ENCODE measurements at places on chromosomes 5 and 9.

DNA sequence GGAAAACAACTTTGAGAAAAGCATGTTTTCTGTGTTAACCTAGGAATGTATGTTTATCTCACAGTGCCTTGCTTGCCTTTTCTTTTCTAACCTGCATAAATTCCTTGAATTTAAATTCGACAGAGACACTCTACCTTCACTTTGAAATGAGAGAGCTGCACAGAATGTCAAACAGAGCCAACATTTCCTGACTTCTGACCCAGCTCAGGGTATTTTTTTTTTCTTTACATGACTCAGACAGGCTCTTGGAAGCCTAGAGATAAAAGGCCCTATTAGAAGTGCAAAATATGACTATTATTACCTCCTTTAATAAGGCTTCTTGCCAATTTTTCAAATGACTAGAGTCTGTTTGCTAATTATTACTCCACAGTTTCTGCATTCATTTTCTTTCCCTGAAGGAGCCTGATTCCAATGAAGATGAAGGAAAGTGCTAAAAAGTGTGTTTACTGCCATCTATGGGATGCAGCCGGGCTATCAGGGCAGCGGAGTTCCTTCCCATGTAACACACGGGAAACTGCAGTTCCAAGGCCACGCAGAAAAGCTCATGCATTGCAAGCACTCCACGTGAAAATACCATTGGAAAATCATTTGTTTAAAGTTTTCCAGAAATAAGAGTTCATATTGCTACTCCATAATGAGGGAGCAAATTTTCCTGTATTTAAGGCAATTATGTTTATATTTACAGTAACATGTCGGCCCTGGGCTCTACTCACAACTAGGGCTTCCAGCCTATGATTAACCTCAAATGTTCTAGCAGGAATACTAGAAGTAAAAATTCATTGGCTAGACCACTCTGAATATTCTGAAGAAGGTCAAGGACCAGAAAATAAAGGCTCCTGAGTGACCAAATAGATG, 485.6 kb downstream of the ZSWIM6 start:
- DNase-seq, result no peak

DNA sequence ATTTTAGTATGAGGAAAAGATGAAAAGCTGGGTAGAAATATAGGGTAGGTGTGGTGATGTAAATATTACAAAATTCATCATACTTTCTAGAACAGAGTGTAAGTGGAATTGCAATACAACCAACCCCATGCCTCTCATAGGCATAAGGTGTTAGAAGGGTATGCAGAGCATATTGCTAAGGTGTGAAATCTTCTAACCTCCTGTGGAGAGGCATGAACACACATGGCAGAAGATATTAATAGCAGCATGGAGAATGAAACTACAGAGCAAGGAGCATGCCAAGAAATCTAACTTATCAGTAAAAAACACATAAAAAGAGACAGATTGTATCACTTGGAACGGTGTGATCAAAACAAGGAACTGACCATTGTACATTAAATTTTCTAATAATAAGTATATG, 441.5 kb downstream of the CDH18 start:
- DNase-seq, result no peak

- DNase-seq, result no peak
Observed at GRCh38 chr9:9536523-9536922, 1076.3 kb downstream of the PTPRD start.

GRCh38 chr5:55151923-55152842, 7.8 kb upstream of the GPX8 start:
- DNase-seq, result no peak

GRCh38 chr5:16750445-16750844, 133.6 kb upstream of the RETREG1 start:
- DNase-seq, result no peak

- no peak for DNase-seq
Observed at GRCh38 chr9:106575823-106576222, 287.1 kb upstream of the ZNF462 start.

GRCh38 chr9:117302487-117302886, 112.4 kb downstream of the ASTN2 start:
- DNase-seq, result no peak

GRCh38 chr5:149913436-149914419, 30.9 kb downstream of the PDE6A start:
- no peak for DNase-seq

- DNase-seq, result no peak
Observed at GRCh38 chr9:107636571-107637381, 147.2 kb upstream of the KLF4 start.

GRCh38 chr9:127751269-127752054, 16.4 kb upstream of the TOR2A start:
- no peak for DNase-seq

- DNase-seq, result no peak
Observed at GRCh38 chr5:136190904-136191303, 2.1 kb downstream of the SMIM32 start.
